ENCODE measurements at places on chromosomes 1 and 21. TPM values are rescaled to one million over a fixed set of nuclear protein-coding genes. Genes with fewer than 3 reads are reported as not detected.
A peak's percentile ranks its signal among the peaks of the same experiment; 100 is the strongest.

GRCh38 chr1:39105841-39106765, 80.0 kb downstream of the NDUFS5 start:
- no peaks in the 10 kb centered on the region for H3K36me3 ChIP-seq
- H3K27ac ChIP-seq, result peak overlapping the region; percentile 99

DNA sequence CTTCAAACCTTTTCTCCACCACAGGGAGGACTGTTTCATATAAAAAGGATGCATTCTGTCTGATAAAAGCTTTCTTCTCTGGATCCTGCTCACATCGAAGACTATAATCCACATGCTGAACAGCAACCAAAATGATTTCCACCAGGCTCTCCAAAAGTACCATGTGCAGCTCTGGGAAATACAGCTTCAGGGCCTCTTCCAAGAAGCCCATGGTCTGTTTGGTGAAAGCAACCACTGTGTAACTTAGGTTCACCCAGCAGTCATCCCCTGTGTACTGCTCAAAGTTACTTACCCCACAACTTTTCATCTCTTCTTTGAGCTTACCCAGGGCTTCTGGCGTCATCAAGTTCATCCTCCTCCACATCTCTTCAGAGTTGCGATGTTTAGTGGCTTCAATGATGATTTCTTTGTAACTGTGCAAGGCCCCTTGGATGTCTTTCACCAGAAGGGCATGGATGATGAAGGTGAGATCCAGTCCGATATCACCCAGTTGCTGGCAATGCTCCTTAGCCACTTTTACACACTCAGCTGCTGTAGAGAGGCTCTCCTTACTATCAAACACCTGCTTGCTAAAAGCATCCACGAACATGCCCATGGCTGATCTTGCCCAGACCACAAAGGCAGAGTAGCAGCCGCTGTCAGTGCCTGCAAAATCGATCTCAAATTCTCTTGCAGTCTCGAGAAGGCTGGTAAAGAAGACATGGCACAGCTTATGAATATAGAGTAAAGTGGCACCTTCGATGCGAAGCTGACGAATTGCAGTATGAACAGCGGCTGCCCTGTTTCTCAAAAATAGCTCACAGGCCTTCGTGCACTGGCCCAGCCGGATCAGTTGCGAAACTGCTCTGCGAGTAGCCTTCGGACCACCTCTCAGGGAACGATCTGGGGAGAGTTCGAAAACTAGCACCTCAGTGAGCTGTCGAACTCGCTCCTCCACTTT, 1.7 kb downstream of the EXOC8 start:
- H3K27ac ChIP-seq, result no peak overlapping the region
- no peaks in the 10 kb centered on the region for H3K36me3 ChIP-seq
- no peak for DNase-seq
- H3K4me3 ChIP-seq, result peak overlapping the region; percentile 74

- H3K27me3 ChIP-seq, result no peaks in the 10 kb centered on the region
- DNase-seq, result no peak
- H3K36me3 ChIP-seq, result no peaks in the 10 kb centered on the region
These were observed 200.6 kb downstream of the PTGER3 start for GRCh38 chr1:70847013-70847412.

DNA sequence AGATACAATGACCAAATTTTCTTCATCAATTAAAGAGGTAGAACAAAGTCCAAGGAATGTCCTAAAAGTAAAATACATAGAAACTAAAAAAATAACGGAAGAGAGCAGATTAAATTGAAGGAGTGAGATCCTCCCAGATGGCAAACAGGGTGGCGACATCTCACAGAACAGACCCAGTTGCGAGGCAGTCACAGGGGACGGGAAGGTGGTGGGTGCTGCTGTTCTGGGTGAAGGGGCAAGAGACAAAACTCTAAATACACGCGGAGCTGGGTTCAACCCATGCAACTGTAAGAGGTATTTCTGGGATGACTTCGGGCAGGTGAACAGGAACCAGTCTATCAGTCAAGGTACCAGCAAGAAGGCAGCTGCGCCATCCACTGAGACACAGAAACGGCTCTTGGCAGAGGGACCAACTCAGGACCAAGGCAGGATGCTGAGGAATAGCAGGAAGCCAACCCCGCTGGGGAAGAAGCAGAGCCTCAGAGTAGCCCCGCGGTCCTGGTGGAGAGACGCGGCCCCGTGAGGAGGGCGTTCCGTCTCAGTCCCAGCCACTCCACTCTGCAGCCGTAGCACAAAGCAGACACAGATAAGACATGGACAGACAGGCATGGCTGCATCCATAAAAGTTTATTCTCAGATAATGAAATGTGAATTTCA, 32.2 kb downstream of the WDR4 start:
- peaks cover 4% of the 10 kb centered on the region for H3K4me1 ChIP-seq
- H3K4me3 ChIP-seq, result no peak overlapping the region
- no peak overlapping the region for H3K27ac ChIP-seq
- H3K36me3 ChIP-seq, result peaks cover 89% of the 10 kb centered on the region
- peak; percentile 52 for DNase-seq

DNA sequence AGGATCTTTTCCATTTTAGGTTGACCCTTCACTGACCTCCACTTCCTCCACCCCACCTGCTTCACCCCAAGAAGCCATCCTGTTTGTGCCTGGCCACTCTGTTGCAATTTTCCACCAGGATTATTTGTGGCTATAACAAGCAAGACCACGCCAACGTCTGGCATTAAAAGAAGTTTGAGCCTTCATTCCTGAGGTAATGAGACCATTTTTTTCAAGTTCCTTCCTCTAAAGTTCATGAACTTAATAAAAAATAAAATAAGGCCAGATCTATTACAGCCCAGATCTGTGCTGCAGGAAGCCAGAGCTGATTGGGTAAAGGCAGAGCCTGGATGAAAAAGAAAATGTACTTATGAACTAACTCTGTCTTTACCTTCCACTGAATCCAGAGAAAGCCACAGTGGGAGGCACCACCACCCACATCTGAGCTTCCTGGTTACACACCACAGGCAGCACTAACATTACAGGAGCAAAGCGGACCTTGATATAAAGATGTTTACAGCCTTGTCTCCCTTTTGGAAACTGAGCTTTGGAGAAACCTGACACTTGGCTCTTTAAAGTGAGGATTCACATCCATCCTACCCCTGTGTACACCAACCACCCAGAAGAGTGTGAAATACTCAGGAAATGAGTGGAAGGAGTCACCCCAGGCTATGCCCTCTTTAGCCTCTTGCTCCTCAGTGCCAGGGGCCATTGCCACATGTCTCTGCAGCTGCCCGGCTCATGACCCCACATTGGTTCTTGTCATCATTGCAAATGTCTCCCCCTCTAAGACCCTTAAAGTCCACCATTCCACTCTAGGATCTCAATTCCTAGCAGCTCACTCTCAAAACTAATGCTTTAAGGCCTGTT, 293.6 kb downstream of the PLPP3 start:
- no peaks in the 10 kb centered on the region for H3K36me3 ChIP-seq
- no peaks in the 10 kb centered on the region for H3K4me1 ChIP-seq
- DNase-seq, result no peak
- no peak overlapping the region for H3K4me3 ChIP-seq

DNA sequence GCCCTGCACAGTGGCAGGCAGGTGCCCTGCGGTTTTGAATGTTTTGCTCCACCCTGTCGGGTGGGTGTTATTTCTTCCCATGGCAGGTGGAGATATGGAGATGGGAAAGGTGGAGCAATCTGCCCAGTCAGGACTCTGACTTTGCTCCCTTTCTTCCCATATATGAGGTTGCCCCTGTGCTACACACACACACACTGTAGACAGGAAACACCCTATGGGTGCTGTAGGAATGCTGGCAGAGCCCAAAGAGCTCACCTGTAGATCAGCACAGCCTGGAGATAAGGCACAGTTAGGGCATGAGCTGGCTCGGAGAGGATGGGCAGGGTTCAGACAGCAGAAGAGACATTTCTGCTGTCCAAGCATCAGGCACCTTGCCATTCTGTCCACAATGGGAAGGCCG, 246.0 kb upstream of the AJAP1 start:
- H3K4me3 ChIP-seq, result no peak overlapping the region
- DNase-seq, result no peak
- no peaks in the 10 kb centered on the region for H3K36me3 ChIP-seq
- H3K4me1 ChIP-seq, result no peaks in the 10 kb centered on the region
- H3K27me3 ChIP-seq, result peaks cover 10% of the 10 kb centered on the region

- H3K4me1 ChIP-seq, result no peaks in the 10 kb centered on the region
- no peaks in the 10 kb centered on the region for H3K27me3 ChIP-seq
- H3K4me3 ChIP-seq, result no peak overlapping the region
- no peak overlapping the region for H3K27ac ChIP-seq
- DNase-seq, result no peak
These were observed 101.5 kb upstream of the TMEM51 start for GRCh38 chr1:15051882-15052528.

- H3K4me3 ChIP-seq, result peak overlapping the region; percentile 43
- no peak overlapping the region for H3K27ac ChIP-seq
- DNase-seq, result no peak
- H3K36me3 ChIP-seq, result no peaks in the 10 kb centered on the region
- peaks cover 12% of the 10 kb centered on the region for H3K4me1 ChIP-seq
- H3K27me3 ChIP-seq, result no peaks in the 10 kb centered on the region
These were observed 56.2 kb upstream of the SMYD2 start for GRCh38 chr1:214224611-214225354.

- H3K4me3 ChIP-seq, result no peak overlapping the region
- no peaks in the 10 kb centered on the region for H3K27me3 ChIP-seq
- no peak for DNase-seq
- no peak overlapping the region for H3K27ac ChIP-seq
- no peaks in the 10 kb centered on the region for H3K36me3 ChIP-seq
- H3K4me1 ChIP-seq, result peaks cover 1% of the 10 kb centered on the region
These were observed 7.1 kb upstream of the ZNF496 start for GRCh38 chr1:247338723-247339275.

DNA sequence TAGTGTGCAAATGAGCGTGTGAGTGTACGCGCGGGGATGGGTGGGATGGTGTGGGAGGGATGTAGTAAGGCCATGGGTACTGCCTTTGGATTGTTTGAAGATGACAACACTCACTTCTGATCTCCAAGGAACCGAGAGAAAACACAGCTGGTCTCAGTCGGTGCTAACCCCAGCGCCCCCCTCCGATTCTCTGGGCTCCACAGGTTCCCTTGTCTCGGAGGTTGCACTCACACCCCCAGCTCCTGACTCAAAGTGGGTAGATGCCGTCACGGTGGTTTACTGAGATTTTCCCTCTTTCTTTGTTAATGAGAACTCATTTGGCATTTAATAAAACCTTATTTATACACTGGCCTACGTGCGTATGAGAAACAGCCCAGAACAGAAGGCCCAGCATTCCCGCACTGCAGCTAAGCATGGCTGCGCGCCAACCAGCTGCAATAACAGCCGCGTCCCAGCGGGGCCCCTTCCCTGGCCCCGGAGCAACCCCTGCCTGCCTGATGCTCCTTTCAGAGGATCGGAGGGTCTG, 25.8 kb downstream of the ABCA4 start:
- peak; percentile 88 for DNase-seq
- H3K4me1 ChIP-seq, result peaks cover 45% of the 10 kb centered on the region
- no peaks in the 10 kb centered on the region for H3K36me3 ChIP-seq
- H3K27me3 ChIP-seq, result no peaks in the 10 kb centered on the region
- peak overlapping the region; percentile 71 for H3K27ac ChIP-seq

- H3K36me3 ChIP-seq, result peaks cover 74% of the 10 kb centered on the region
- H3K4me3 ChIP-seq, result no peak overlapping the region
- no peak overlapping the region for H3K27ac ChIP-seq
- no peaks in the 10 kb centered on the region for H3K4me1 ChIP-seq
These were observed 40.6 kb downstream of the NVL start for GRCh38 chr1:224289396-224289795.

DNA sequence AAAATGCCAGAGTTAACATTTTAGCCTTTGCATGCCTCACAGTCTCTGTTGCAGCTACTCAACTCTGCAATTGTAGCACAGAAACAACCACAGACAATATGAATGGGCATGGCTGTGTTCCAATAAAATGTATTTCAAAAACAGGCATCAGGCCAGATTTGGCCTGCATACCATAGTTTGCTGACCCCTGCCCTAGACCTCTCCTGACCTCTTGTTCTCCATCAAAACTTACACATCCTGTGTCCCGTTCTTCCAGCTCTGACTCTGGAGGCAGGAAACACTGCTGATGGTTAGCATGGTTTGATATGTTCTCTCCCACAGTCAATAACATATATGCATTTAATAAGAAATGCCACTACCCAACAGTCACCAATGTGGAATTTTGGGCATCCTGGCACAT, 138.6 kb downstream of the LMX1A start:
- no peaks in the 10 kb centered on the region for H3K36me3 ChIP-seq
- no peak overlapping the region for H3K4me3 ChIP-seq
- no peak for DNase-seq
- H3K4me1 ChIP-seq, result no peaks in the 10 kb centered on the region

GRCh38 chr1:234875953-234876855, 252.4 kb downstream of the TOMM20 start:
- no peak overlapping the region for H3K4me3 ChIP-seq
- H3K36me3 ChIP-seq, result no peaks in the 10 kb centered on the region
- peak overlapping the region; percentile 55 for H3K27ac ChIP-seq
- H3K27me3 ChIP-seq, result no peaks in the 10 kb centered on the region
- no peak for DNase-seq
- peaks cover 23% of the 10 kb centered on the region for H3K4me1 ChIP-seq

CCDC27 gene
- not detected for total RNA-seq

NHLH2 gene
- 1.8 TPM for total RNA-seq

CYP4A22 gene
- total RNA-seq, result not detected

PCBP3 gene
- 0.97 TPM for total RNA-seq

PTGFRN gene
- 92.0 TPM for total RNA-seq

CD244 gene
- 0.49 TPM for total RNA-seq

CDC42BPA gene
- 13.8 TPM for total RNA-seq

TFAP2E gene
- 5.5 TPM for total RNA-seq

TNFRSF1B gene
- total RNA-seq, result 15.8 TPM

HLX gene
- 2.9 TPM for total RNA-seq

TTC22 gene
- total RNA-seq, result 37.4 TPM

SAMD11 gene
- total RNA-seq, result 2.0 TPM

COL11A1 gene
- not detected for total RNA-seq

Measured in suprapubic skin (tissue), 4 donors.